ENCODE measurements at places on chromosomes 6 and 20.

DNA sequence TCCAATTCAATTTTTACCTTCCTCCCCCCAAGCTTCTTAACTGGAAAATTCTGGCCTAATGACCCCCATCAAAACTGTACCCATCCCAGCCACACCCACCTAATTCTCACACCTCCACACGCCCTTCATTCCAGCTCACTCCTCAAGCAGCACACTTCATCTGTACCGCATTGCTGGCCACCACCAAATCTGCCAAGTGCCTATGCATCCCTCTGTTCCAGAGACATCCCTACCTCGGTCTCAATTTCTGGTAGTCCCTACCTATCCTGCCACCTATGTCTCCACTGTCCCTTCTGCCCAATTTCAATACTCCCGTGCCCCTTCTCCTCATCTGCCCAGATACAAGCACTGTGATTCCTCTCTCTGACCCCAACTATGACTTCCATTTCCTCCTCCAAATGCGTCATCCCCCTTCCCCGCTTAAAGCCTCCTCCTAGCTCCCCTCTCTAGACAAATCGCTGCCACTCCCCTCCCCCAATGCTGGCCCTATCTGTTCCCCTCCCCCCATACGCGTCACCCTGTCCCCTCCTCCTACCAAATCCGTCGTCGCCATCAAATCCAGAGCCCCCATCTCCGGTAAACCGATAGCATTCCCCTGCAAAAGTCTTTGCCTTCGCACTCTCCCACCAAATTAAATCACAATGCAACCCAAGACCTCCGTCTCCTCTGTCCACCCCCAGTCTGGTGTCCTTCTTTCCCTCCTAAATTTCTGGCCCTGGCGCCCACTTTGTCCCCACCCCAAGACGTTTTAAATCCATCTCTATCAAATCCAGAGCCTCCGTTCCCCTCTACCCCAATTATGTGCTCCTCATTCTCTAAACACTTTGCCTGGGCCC is 1.2 kb downstream of the MTCH1 start:
- peak; percentile 77 for DNase-seq

GRCh38 chr6:163935158-163935762 is 520.7 kb downstream of the QKI start:
- no peak for DNase-seq

- no peak for DNase-seq
Observed at GRCh38 chr20:39278230-39278788, 316.2 kb downstream of the DHX35 start.

DNA sequence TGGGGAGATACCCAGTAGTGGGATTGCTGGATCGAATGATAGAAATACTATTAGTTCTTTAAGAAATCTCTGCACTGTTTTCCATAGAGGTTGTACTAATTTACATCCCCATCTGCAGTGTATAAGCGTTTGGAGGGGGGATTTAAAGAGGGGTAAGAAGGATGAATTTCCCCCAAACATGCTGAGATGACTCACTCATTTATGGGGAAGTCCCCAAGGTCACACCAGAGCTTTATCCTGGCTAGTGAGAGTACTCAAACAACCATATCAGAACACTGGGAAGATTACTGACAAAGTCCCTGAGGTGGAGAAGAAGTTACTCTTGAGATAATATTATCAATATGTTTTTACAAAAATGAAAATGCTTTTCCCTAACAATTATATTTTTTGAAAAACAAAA is 44.0 kb downstream of the ROS1 start:
- no peak for DNase-seq

DNA sequence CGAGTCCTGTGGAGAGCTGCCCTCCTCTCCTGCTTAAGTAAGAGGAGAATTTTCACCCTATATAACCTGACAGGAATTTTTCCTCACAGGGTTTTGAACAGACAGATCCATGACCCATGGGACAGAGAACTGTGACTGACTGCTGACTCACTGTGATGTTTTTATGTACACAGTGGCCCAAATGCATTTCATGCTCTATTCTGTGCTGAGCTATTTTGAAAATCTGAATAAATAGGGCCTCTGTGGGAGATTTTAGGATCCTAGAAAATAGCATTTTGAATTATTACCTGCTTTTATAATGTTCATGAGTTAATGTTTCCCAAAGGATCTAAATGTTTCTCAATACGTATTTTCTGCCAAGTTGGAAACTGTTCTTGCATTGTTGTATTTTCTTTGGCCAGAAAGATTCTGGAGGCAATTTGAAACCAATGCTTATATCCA is 577.4 kb downstream of the HTR1B start:
- no peak for DNase-seq

- DNase-seq, result no peak
Observed at GRCh38 chr20:15854911-15855310, 718.3 kb downstream of the KIF16B start.

- DNase-seq, result peak; percentile 76
Observed at GRCh38 chr6:113860181-113860955, 3.2 kb downstream of the MARCKS start.

DNA sequence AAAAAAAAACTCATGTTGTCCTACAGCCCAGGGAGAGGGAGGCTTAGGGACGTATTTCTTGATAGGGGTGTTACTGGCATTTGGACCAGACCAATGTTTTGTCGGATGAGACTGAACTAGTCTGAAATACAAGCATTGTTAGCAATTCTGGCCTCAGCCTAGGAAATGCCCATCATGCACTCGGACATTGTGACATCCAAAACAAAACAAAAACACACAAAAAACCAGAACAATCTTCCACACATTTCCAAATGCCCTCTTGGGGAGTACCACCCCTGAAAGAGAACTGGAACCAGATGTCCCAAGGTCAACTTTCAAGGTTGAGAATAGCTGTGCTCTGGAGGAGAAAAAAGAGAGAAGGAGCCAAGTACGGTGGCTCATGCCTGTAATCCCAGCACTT is 299.1 kb upstream of the JARID2 start:
- no peak for DNase-seq

- DNase-seq, result peak; percentile 64
Observed at GRCh38 chr6:148367411-148368024, 24.9 kb downstream of the SASH1 start.

GRCh38 chr6:56515081-56515905 is 127.4 kb downstream of the DST start:
- no peak for DNase-seq

DNA sequence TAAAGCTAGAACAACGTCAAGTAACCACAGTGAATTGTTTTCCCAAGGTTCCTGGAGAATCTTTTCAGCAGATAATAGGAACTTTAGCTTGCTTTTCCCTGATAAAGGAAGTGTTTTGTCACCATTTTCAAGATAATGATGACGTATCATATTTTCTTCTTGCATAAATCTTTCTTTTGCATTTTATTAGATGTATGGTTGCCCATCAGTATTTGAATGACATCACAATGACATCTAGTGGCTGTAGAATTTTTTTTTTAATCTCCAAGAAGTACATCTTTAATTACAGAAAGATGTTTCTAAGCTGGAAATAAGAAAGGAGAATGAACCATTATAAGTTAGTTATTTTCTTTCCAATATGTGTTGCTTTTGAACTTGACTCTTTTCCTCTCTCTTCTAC is 83.0 kb downstream of the CENPW start:
- DNase-seq, result no peak

DNA sequence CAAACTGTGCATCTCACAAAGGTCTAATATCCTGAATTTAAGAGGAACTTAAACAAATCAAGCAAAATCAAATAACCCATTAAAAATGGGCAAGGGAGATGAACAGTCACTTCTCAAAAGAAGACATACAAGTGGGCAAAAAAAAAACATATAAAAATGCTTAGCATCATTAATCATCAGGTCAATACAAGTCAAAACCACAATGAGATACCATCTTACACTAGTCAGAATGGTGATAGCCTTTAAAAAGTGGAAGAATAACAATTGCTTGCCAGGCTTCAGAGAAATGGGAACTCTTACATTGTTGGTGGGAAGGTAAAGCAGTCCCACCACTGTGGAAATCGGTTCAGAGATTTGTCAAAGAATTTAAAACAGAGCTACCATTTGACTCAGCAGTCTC is 646.7 kb upstream of the PTCHD4 start:
- DNase-seq, result no peak

GRCh38 chr20:48728042-48728825 is 99.6 kb downstream of the PREX1 start:
- peak; percentile 80 for DNase-seq

DNA sequence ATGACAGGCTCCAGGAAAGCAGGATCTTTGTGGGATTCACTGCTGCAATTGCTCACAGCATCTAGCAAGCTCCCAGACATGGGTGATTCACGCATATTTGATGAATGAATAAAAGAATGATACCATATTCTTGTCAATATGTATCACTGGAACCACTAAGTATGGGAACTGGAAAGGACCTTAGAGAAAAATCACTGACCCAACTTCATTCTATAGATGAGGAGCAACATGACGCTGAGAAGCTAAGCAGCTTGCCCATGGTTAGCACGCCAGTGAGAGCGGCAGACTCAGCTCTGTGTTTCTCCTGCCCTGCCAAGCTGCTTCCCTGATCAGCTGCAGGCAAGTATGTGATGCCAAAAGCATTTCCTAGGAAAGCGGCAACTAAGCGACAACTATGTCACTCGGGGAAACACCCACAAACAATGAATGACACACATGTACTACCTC is 66.8 kb downstream of the PPP1R3G start:
- no peak for DNase-seq

DNA sequence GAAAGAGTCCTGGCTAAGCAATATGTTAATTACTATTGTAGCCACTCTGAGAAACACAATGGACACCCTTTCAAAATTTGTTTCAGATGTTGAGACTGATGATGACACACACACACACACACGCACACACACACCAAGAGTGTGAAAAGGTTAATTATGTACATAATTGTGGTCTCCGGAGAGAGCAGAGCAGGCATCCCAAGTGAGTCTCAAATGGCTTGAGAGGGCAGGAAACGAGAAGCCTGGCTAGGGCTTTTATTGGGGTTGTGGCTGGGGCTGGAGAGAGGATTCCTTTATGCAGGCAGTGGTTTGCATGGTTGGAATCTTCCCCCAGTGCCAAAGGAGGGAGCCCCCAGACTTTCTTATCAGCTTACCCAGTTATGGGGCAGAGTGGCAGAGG is 38.2 kb upstream of the NKX2-4 start:
- no peak for DNase-seq

GRCh38 chr20:2108987-2109386 is 7.4 kb downstream of the STK35 start:
- no peak for DNase-seq

DNA sequence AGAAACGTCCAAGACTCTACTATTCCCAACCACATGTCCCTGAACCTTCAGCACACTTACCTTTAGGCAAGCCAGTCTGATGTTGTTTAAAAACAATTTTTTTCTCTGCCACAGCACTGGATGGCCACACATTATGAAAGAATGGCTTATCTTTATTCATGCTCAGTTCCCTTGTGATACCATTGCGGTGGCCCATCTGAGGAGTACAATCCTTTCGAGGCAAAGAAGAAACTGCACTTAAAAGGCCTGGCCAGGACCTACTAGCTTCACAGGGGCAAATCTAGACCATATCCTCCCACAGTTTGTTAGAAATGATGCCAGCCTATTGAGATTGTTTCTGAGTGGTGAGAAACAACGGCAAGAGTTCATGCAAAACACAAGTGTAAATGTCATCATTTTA is 88.4 kb upstream of the PLEKHG1 start:
- DNase-seq, result no peak

DNA sequence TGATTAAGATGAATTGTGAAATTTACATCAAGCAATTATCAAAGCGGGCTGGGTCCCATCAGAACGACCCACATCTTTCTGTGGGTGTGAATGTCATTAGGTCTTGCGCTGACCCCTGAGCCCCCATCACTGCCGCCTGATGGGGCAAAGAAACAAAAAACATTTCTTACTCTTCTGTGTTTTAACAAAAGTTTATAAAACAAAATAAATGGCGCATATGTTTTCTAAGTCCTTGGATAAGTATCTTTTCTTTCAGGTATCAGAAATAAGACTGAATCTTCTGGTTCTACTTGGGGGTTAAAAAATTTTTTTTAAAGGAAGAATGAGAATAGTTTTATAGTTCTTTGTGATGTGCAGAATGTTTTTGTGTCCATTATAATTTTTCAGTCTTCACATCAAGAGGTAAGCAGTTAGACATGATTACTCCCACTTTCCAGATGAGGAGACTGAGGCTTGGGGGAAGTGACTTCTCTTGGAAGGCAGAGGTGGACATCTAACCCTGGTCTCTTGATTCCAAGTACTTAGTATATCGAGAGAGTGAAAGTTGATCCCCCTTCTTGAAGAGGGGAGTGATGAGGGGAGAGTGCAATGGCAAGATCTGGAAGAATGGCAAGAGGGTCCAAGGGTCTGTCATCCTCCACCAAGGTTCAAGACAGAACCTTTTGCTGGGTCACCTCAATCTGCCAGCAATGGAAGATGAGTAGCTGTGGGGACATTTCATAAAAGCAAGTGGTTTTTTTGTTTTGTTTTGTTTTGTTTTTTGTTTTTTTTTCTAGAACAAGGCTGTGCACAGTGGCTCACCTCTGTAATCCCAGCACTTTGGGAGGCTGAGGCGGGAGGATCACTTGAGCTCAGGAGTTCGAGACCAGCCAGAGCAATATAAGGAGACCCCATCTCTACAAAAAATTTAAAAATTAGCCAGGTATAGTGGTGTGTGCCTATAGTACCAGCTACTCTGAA is 42.8 kb upstream of the TTPAL start:
- DNase-seq, result no peak

DNA sequence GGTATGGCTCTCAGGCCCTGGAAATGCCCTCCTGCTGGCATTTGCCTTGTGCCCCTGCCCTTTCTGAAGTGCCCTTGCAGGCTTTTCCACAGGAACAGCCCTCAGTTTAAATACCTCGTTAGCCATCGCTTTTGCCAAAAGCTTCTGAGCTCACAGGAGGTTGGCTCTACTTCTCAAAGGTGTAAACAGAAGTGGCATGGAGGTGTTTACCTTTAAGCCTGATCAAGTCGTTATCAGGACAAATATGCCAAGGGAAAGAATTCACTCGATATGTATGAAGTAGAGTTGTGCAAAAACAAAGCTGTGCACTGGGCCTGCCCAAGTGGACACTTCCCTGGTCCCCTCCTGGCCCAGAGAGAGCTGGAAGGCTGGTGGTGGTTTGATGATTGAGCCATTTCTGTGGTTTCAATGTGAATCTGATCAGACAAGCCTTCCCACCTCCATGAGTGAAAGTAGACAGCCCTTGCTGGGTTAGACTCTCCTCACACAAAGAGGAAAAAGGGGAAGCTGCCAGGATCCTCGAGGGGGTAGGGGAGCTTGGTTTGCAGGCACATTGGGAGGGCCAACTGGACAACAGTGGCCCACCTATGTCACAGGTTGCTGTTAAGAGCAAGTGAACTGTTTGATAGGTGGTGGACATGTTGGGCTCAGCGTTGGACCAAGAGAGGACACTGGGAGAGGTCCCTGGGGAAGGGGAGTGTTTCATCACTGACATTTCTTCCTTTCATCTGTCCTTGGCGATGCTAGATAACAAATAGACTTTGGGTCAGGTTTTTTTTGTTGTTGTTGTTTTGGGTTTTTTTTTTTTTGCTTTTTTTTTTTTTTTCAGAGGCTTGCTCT is 98.7 kb downstream of the ZDHHC14 start:
- DNase-seq, result no peak

- no peak for DNase-seq
Observed at GRCh38 chr6:161246725-161247124, 27.1 kb downstream of the AGPAT4 start.

Data from sciatic nerve (tissue), 2 donors.